T-helper 1 cell (primary cell): ENCODE measurements at places on chromosomes 7 and 10.

DNA sequence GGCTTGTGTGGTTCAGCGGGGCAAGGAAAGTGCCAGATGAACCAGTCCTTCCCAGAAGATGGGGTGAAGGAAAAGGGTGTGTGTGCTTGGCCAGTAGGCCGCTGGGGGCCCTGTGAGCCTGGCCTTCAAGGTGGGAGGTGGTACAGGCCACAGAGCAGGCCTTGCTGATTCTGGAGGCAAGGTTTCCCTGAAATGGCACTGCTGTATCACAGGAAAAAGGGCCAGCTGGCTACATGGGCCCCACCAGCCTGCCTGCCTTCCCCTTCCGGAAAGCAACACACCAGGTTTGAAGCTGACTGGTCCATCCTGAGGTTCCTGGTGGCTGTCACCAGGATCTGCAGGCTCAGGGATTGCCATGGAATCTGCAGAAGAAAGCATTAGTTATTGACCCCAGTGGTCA lies 12.5 kb downstream of the MMRN2 start:
- DNase-seq = no peak

- DNase-seq = no peak
These were observed 19.5 kb downstream of the NRP1 start for GRCh38 chr10:33314811-33315561.

DNA sequence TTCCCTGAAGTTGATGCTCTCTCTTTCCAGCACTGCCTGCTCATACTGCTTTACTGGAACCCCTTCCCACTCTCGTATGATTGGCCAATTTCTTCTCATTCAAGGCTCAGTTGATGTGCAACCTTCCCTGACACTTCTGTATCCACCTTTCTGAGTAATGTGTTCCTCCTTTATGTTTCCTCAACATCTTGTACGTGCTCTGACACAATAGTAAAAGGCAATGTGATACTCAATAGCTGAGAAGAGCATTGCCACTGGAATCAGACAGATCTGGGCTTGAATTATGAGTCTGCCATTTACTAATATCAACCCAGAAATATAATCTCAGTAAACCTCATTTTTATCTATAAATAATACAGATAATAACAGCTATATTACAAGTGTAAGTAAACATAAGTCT lies 34.7 kb downstream of the ARL4A start:
- no peak for DNase-seq

DNA sequence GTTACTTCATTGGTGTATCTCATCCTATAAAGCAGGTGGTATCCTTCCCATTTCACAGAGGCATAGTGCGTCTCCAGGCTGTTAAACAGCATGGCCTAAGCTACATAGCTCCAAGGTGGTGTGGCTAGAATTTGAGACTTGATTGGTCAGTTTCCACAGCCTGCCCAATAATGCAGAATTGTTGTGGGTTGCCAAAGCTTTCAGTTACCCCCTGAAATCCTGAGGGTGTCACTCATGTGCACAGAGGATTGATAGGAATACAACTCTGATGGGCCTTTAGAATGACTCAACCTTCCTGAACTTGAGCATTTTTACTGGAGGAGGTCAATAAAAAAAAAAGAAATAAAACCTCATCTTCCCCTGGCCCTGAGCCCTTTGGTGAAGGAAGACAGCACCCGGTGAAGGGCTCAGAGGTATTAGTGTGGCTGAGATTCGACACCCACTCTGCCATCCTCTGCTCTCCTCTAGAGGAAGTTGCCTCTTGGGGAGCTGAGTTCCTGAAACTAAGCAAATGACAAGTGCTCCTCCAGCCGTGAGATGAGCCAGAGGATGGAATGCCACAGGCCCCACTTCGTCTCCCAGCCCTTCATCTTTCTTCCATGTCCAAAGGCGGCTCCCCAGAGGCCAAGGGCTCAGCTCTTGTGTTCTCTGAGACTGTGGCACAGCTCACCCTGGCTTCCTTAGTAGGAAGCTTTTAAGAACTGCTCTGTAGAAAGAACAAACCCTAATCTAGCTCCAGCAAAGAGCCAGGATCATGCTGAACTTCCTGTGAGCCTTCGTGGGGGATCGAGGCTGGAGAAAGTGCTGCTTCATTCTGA lies 1.0 kb downstream of the ACSL5 start:
- no peak for DNase-seq

- DNase-seq = no peak
These were observed 3.1 kb downstream of the PCOLCE start for GRCh38 chr7:100604976-100605911.

- DNase-seq = no peak
These were observed 1.9 kb downstream of the RSBN1L start for GRCh38 chr7:77698042-77698625.

GRCh38 chr10:77872151-77872946 lies 54.2 kb downstream of the DLG5 start:
- DNase-seq = no peak

- no peak for DNase-seq
These were observed 384 bp downstream of the DCLRE1C start for GRCh38 chr10:14953424-14954000.

DNA sequence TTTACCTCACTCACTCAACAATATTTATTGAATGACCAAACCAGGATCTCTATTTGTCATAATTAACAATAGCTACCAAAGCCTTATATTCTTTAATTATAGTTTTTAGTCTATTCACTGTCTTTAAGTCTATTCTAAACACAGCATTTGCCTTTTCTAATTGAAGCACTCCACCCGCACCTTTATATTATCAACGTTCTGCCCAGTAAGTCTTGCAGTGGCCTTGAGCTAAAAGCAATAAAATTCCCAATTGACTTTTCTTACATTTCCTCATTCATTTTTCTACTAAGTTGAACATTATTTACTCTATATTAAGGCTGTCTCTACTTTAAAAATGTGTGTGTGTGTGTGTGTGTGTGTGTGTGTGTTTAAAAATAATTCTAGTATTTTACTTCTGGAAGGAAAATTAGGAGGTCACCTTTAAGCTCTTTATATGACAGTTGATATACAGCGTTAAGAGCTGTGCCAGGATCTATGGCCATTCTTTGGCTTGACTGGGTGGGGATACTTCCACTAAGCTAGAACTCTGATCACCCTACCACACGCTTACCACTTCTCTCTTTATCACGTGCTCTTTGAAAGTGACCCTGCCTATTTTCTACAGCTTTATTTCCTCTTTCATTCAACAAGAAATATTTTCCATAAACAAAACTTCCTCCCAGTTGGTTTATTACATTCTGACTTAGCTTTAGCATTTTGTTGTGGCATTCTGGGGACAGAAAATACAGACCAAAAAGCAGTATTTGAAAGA lies 8.8 kb downstream of the PAPSS2 start:
- DNase-seq = no peak

GRCh38 chr7:104010052-104010909 lies 20.8 kb upstream of the RELN start:
- no peak for DNase-seq

GRCh38 chr10:131448171-131448570 lies 136.7 kb upstream of the TCERG1L start:
- no peak for DNase-seq

DNA sequence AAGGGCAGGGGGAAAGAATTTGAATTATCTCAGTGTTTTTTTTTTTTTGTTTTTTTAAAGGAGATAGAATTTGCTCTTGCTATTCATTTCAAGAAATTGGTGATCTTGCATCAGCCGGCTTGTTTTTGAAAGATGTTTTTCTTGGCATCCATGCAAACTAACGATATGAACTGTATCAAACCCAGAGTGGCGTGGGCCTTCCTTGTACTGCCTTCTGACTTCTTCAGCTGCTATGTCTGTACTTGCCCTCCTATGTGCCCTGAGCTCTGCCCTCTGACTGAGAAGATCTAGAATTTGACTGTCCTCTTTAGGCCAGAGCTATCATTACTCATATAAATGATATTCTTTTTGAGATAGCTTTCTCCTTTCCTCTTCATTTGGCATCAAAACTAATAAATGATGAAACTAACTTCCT lies 183.1 kb downstream of the EXOC4 start:
- no peak for DNase-seq

GRCh38 chr7:105599551-105599950 lies 18.3 kb upstream of the EFCAB10 start:
- no peak for DNase-seq

GRCh38 chr7:151624246-151624928 lies 104.7 kb upstream of the RHEB start:
- DNase-seq = no peak

DNA sequence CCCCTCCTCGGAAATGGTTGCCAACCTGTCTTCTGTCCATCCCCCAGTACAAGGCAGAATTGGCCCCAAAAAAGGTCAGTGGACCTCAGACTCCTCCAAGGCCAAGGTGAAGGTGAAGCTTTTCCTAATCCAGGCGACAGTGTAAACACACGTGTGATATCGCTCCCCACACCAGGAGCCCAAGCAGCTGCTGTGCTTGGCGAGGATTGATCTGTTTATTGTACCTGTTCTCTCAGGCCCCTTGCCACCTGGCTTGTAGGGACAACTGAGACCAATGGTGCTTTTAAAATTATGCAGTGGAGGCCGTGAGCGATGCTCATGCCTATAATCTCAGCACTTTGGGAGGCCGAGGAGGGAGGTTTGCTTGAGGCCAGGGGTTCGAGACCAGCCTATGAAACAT lies 66.1 kb upstream of the GTF2IRD1 start:
- no peak for DNase-seq

DNA sequence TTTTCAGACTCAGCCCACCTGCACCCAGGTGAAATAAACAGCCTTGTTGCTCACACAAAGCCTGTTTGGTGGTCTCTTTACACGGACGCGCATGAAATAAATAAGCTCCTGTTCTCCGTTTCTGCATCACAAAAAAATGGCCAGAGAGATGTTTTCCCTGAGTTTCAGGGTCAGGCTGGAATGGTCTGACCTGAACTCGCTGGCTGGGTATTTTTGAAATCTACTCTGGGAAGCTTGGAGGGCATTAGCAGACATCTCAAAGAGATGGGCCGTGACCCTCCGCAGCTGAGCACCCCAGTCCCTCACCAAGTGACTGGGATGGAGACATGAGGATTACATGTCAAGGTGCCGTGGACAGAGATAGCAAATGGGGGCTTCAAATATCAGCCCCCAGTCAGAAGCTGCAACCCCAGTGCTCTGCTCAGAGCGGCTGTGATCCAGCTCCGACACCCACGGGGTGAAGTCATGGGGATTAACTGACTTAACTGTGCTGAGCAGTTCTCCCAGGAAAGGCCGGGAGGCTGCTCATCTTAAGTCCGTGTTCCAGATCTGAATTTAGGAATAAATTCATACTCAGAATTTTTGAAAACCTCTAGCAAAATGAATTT lies 22.3 kb downstream of the CALML5 start:
- no peak for DNase-seq

DNA sequence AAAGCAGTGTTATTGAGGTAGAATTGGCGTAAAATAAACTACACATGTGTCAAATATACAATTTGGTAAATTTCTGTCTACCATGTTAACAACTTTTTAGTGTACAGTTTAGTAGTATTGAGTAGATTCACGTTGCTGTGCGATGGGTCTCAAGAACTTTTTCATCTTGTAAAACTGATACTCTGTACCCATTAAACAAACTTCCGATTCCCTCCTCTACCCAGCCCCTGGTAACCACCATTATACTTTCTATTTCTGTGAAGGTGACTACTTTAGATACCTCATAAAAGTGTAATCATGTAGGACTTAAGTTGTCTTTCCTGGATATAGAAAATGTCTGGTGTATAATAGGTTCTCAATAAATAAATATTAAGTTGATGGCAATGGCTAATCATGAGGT lies 408.5 kb upstream of the POT1 start:
- DNase-seq = no peak

DNA sequence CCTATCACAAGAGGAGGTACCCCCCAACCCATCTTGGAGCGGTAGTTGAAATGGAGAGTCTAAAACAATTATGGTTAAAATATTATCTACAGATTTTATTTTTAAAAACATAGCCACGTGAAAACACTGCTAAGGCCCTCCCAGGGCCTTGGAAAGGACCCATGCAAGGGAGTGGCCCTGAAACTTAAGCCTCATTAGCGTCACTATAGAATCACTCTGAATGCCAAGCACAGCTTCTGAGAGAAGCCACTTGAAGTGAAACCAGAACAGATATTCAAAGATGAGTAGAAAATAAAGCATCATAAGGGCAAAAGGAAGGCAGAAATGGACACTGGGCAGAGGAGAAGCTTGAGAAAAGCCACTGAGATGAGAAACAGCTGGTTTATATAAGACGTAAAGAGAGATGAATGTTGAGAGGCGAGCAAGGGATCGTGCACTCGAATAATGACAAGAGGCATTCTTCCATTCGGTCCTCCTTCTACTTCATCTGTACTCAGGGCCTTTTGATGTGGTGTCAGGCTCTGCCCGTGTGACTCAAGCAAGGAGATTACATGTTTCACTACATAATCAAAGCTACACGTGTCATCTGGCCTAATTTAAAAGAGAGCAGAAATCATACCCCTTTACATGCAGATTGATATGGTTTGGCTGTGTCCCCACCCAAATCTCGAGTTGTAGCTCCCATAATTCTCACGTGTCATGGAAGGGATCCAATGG lies 33.4 kb upstream of the SLC39A12 start:
- no peak for DNase-seq

GRCh38 chr10:77909749-77910375 lies 16.7 kb downstream of the DLG5 start:
- no peak for DNase-seq

- no peak for DNase-seq
These were observed 125.4 kb upstream of the SORCS3 start for GRCh38 chr10:104515678-104516199.

DNA sequence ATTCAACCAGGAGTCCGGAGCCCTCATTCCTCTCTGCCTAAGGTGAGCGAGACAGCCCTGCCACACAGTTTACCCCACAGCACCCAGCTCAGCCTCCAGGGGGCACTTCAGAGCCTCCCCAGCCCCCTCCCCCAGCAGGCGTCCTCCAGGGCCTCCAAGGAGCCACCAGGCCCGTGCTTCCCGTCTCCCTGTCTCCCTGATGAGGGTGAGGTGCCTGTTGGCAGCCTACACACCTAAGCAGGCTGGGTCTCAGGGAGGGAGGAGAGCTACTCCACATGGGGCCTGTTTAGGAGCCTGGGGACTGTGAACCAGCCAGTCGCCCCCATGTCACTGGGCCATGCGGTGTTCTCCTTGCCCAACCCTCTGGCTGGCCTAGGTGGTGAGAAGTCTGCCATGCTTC lies 28.9 kb upstream of the TRIM8 start:
- no peak for DNase-seq

- no peak for DNase-seq
These were observed 73.2 kb upstream of the CCAR1 start for GRCh38 chr10:68647672-68648341.

DNA sequence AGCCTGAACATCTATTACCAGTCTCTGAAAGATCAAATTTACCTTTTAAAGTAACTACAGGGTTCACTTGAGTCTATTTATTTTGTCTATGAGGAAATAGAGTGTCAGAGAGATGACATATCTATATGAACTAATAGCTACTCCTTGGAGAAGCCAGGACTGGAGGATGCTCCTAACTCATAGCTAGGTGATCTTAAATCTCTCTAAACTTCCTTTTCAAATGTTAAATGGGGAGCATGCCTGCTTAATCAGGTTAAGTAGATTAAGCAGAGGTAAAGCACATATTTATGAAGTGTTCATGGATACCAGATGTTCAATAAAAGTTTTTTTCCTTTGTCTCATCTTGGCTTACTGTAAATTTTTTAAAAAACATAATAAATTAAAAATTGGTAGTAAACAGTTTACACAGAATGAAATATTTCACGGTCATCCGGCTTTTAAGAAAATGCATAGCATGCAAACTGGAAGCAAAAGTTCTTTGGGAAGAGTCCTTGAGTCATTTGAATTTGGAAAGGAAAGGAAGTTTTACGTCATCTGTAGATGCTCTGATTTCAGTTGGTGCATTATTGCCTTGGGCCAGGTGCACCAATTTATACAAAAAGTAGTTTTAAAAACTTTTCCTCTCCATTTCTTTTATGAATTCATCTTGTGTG lies 155.1 kb downstream of the BICC1 start:
- no peak for DNase-seq
